Muscle of leg (tissue), 16 donors: ENCODE measurements at places on chromosomes 5 and 9. TPM values are rescaled to one million over a fixed set of nuclear protein-coding genes. Genes with fewer than 3 reads are reported as not detected.

- no peak overlapping the region for H3K4me3 ChIP-seq
- H3K27ac ChIP-seq, result no peak overlapping the region
- H3K36me3 ChIP-seq, result no peaks in the 10 kb centered on the region
- peak; percentile 14 for DNase-seq
Observed at GRCh38 chr9:4334410-4334813, 34.5 kb upstream of the GLIS3 start.

DNA sequence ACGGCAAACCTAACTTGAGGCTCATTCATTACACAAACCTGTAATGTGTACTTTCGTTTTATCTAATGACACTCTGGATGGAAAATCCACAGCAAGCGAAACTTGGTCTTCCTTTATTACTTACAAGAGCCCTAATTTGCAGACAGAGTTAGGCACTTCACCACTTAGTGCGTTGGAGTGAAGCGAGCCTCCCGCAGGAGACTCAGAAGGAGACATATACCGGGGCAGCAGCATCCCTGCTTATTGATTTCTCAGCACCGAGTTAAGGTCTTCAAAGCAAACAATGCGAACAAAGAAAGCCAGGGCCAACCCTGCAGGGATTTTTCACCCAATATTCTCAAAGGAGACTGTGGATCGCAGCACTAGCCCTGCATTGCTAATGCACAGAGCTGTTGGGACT, 28.6 kb downstream of the LSM11 start:
- no peak overlapping the region for H3K27ac ChIP-seq
- H3K27me3 ChIP-seq, result no peaks in the 10 kb centered on the region
- H3K4me1 ChIP-seq, result peaks cover 7% of the 10 kb centered on the region
- H3K36me3 ChIP-seq, result no peaks in the 10 kb centered on the region

- peaks cover 5% of the 10 kb centered on the region for H3K4me1 ChIP-seq
- no peaks in the 10 kb centered on the region for H3K36me3 ChIP-seq
- H3K4me3 ChIP-seq, result no peak overlapping the region
- no peaks in the 10 kb centered on the region for H3K27me3 ChIP-seq
Observed at GRCh38 chr5:40409601-40410000, 270.1 kb upstream of the PTGER4 start.

DNA sequence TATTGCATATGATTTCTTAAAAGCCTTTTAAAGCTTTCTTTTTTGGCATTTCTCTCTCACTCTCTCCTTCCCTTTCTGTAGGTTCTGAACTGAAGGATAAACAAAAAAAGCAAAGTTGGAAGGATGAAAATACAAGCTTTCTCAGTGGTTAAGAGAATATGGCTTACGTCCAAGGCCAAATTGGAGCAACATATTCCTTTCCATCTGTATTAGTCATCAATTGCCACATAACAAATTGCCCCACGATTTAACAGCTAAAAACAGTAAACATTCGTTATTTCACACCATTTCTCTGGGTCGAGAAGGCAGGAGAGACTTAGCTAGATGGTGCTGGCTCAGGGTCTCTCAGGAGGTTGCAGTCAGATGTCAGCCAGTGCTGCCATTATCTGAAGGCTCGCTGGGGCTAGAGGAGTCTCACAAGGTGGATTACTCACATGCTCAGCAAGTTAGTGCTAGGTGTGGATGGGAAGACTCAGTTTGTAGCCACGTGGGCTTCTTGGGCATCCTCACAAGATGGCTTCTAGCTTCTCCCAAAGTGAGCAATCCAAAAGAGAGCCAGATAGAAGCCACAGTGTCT, 2.0 kb upstream of the ROR2 start:
- DNase-seq, result no peak
- H3K4me1 ChIP-seq, result peaks cover 23% of the 10 kb centered on the region
- no peak overlapping the region for H3K4me3 ChIP-seq
- H3K27me3 ChIP-seq, result peaks cover 47% of the 10 kb centered on the region
- H3K36me3 ChIP-seq, result no peaks in the 10 kb centered on the region

DNA sequence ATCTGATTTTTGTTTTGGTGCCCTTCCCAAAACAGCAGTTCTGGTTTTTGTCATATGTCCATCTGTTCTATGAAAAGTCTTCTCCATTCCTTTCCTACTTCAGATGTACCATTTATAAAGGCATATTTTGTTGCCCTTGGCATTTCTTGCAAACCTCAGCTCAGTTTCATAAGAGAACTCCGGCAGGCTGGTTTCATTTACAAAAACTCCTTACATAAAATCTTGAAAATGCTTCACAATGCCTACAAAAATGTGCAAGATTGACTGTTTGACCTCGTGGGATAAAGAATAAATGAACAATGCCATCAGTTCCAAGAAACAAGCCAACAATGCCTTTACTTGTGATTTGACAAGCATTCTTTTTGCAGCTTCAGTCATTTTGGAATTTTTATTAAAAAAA, 39.1 kb upstream of the CTNNAL1 start:
- H3K36me3 ChIP-seq, result peaks cover 64% of the 10 kb centered on the region
- no peaks in the 10 kb centered on the region for H3K27me3 ChIP-seq
- DNase-seq, result peak; percentile 5
- no peak overlapping the region for H3K27ac ChIP-seq
- no peaks in the 10 kb centered on the region for H3K4me1 ChIP-seq

DNA sequence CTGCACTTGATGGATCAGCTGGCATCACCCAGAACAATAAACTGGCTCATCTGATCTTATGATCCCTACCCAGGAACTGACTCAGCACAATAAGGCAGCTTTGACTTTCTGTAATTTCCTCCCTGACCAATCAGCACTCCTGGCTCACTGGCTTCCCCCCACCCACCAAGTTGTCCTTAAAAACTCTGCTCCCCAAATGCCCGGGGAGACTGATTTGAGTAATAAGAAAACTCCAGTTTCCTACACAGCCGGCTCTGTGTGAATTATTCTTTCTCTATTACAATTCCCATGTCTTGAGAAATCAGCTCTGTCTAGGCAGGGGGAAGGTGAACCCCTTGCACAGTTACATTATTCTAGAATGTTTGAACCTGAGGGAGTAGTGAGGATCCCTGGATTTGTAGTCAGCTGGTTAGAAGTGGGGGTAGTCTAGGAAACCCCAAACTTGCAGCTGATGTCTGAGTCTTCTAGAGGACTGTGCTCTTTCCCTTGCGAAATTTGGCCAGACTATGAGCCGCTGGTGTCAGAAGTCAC, 111.7 kb upstream of the NEK6 start:
- H3K27me3 ChIP-seq, result peaks cover 8% of the 10 kb centered on the region
- no peaks in the 10 kb centered on the region for H3K4me1 ChIP-seq
- H3K36me3 ChIP-seq, result no peaks in the 10 kb centered on the region
- no peak overlapping the region for H3K27ac ChIP-seq
- DNase-seq, result no peak
- H3K4me3 ChIP-seq, result no peak overlapping the region

RNF180 gene
- 2.3 TPM for total RNA-seq

ECM2 gene
- total RNA-seq, result 16.0 TPM

PRSS3 gene
- 0.09 TPM for total RNA-seq

PLCXD3 gene
- total RNA-seq, result 0.09 TPM

SPATA31A3 gene
- total RNA-seq, result not detected
